ENCODE measurements at places on chromosomes 11 and 22.
A peak's percentile ranks its signal among the peaks of the same experiment; 100 is the strongest.

DNA sequence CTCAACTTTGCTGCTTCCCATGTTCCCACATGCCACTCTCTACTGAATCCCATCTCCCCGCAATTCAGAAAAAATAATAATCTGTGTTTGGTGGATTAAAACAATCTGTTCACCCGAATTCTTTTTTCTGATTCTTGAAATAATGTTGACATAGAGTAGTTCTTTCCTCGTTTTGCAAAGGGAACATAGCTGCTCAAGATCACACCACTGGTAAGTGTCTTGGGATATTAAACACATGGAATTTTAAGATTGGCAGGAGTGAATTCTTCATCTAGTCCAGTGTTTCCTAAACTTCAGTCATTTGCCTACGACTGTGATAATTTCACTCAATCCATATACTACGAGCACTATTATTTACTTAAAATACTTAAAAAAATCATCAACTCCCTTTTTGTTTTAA, 6.0 kb downstream of the ELF5 start:
- no peak for DNase-seq

- DNase-seq, result no peak
These were observed 1026.0 kb downstream of the TBC1D22A start for GRCh38 chr22:47788461-47788860.

GRCh38 chr22:39259666-39260065, 14.9 kb upstream of the PDGFB start:
- DNase-seq, result no peak

GRCh38 chr22:28837640-28838039, 37.3 kb upstream of the XBP1 start:
- no peak for DNase-seq

- DNase-seq, result no peak
These were observed 493.5 kb downstream of the OPCML start for GRCh38 chr11:133038850-133039249.

- DNase-seq, result no peak
These were observed 38.2 kb downstream of the CYB5R2 start for GRCh38 chr11:7635137-7635536.

GRCh38 chr11:75499423-75500190, 26.1 kb downstream of the GDPD5 start:
- peak; percentile 96 for DNase-seq

GRCh38 chr11:1564535-1565172, 7.4 kb downstream of the DUSP8 start:
- DNase-seq, result peak; percentile 85

DNA sequence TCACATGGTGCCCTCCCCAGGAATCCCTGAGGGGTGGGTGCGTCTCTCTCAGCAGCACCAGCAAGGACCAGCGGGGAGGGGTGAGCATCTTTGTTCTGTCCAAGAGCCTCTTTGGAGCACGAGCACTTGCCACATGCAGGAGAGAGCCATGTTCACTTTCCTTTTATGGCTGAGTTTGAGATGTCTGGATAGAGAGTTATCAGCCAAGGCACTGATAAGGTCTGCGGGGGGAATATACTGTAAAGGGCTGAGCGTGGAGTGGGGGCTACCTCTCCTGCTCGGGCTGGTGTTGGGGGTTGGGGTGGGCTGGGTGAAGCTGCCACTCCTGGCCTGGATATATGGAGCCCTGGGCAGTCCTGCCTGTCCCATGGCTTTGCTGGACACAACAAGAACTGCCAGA, 34.9 kb upstream of the CCDC188 start:
- no peak for DNase-seq
